ENCODE measurements at places on chromosomes 16 and 17. TPM values are rescaled to one million over a fixed set of nuclear protein-coding genes. Genes with fewer than 3 reads are reported as not detected.

Gene HS3ST2
- total RNA-seq: not detected

Gene SLC16A6
- 0.23 TPM for total RNA-seq

Gene HOXB7
- total RNA-seq: 11.4 TPM

Gene PIK3R6
- total RNA-seq: not detected

Gene PIPOX
- total RNA-seq: 3.3 TPM

Gene PABPN1L
- total RNA-seq: not detected

Gene SBK1
- total RNA-seq: 79.0 TPM

Gene ZNF205
- total RNA-seq: 21.1 TPM

Gene CCDC200
- not detected for total RNA-seq

Gene KCNH6
- total RNA-seq: not detected

Gene MYO15A
- total RNA-seq: 1.3 TPM

Gene KRTAP16-1
- total RNA-seq: not detected

Gene CCL14
- not detected for total RNA-seq

Gene ANKS3
- total RNA-seq: 32.0 TPM

Gene NATD1
- total RNA-seq: 6.7 TPM

Gene CDC42EP4
- 33.4 TPM for total RNA-seq

Gene CBX8
- total RNA-seq: 16.5 TPM

Gene SREBF1
- total RNA-seq: 132 TPM

Gene CARD14
- total RNA-seq: 1.7 TPM

Gene KRT33A
- total RNA-seq: not detected

Gene PNMT
- total RNA-seq: 0.84 TPM

Gene TK1
- total RNA-seq: 53.9 TPM

Gene FBXO39
- total RNA-seq: not detected

Gene NOG
- total RNA-seq: 0.65 TPM

Gene CIBAR2
- total RNA-seq: not detected

Gene ZFPM1
- 11.2 TPM for total RNA-seq

Gene PRR11
- total RNA-seq: 77.2 TPM

Gene KCNH4
- total RNA-seq: 0.14 TPM

Gene CBLN1
- 1.0 TPM for total RNA-seq

Gene ECI1
- total RNA-seq: 79.2 TPM

Gene EFNB3
- 25.3 TPM for total RNA-seq

Gene FBF1
- 25.9 TPM for total RNA-seq

Gene FOXN1
- not detected for total RNA-seq

Gene FOXO3B
- 25.8 TPM for total RNA-seq
